ENCODE measurements at places on chromosomes 4 and X. TPM values are rescaled to one million over a fixed set of nuclear protein-coding genes. Genes with fewer than 3 reads are reported as not detected.

DNA sequence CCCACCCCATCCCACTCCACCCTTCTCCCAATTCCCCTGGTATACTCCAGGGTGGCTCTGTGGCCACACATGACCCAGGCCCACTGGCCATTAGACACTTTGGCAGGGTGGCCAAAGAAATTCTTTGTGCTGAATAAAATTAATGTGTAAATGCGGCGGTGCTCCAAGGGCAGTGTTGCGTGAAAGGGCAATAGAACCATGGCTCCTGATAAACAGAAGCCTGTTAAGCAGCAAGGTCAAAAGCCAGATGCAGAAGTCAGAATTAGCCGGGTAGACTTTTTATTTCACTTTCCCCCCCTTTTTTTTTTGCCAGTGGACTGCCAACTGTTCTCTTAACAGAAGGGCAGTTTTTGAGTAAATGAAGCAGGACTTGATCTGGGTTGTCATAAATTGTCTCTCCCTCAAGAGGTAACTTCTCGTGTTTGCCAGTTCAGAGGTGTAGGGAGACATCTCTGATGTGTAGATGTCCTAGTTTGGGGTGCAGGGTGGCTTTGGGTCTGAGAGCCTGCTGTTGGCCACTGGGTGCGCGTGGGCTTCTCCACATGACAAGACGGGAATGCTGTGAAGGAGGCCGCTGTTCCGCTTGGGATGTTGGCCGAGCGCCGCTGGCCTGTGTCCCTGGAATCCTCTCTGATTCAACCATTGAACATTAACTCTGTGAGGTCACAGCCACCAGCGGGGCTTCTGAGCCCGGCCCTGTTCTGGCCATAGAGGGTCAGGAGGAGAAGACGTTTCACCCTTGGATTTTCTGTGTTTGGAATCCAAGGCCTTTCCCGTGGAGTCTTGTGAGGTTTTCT, 139.5 kb downstream of the TBL1X start:
- DNase-seq = no peak

- DNase-seq = no peak
These were observed 76.1 kb downstream of the SORBS2 start for GRCh38 chr4:185735866-185736400.

GRCh38 chr4:83890231-83890630, 354.3 kb downstream of the GPAT3 start:
- DNase-seq = no peak

DNA sequence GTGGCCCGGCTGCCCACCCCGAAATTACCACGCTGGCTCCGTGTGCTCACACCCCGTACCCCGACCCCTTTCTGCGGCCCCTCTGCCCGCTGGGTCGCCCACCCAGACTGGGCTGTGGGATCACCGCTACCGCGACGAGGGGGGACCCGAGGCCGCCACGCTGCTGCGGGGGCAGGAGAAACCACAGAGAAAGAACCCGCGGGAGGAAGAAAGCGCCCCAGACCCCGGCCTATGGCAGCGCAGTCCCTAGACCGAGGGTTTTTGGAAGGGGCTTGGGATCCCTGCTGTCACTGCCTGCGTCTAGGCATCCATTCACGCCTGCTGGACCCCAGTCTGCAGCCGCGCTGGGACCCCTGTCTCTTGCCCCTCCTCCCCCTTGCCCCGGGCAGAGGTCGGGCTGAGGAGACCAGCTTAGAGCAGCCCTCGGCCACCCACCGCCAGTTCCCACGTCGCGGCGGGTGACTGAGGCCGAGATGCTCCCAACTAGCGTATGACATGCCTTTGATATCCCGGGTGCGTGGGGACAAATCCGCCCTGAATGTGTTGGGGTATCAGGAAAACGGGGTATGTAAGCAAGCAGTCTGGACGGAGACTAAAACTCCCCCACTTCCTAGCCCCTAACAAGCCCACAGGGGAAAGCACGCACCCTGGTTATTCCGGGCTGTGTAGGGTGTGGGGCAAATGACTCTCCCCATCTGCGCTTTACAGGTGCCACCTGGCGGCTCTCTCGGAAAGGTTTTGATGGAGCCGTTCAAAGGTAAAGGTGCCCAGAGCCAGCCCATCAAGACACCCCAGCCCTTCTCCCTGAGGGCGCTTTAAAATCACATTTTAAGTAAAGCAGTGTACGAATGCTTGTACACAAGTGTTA, 862 bp upstream of the INPP4B start:
- DNase-seq = no peak

Gene ETDB
- total RNA-seq = not detected
